Stimulated activated CD4-positive, alpha-beta T cell treated with anti-CD3 and anti-CD28 coated beads, Interleukin-2, amount 100 ng/mL, for 24 hours (primary cell): ENCODE measurements at places on chromosomes 2 and 18.

GRCh38 chr18:30527226-30527625, 515.3 kb downstream of the DSC3 start:
- no peak for DNase-seq

DNA sequence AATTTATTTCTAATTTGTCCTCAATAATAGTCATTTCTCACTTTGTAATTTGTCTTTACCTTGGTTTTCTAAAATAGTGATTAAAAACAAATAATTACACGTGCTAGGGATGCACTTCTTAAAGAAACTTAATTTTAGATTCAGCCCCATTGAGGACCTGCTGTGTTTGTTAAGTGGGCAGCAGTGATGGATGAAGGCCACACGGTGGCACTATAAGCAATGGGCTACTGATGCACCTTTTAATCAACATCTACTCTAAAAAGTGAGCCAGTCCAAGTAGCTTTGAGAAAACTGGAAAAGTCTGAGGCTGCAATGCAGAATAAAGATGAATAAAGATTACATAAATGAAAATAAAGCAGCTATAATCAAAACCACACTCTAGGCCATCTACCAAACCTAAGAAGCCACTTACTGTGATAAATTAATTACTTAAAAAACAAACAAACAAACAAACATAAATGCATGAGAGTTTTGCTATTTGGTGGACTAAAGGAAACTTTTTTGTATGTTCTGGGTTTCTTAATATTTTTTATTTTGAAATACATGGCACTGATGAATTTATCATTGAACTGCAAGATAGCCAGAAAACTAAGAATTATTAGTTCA, 89.3 kb downstream of the PDE11A start:
- peak; percentile 17 for DNase-seq

DNA sequence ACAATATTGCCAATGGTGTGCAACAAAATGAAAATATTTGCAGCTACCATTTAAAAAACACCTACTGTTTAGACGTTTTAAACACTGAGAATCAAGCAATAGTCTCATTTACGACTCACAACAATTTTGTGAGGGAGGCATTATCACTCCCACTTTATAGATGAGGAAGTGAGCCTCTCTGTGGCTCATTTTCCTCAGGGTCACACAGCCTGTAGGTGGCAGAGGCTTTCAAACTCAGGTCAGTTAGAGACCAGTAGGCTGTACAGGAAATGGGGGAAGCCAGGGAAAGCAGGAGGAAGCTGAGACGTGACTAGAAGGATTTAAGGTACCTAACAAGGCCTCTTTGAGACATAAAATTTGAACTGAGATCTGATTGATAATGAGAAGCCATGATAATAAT, 95.0 kb upstream of the ZNF521 start:
- no peak for DNase-seq

GRCh38 chr2:212777020-212777491, 238.5 kb upstream of the ERBB4 start:
- no peak for DNase-seq

DNA sequence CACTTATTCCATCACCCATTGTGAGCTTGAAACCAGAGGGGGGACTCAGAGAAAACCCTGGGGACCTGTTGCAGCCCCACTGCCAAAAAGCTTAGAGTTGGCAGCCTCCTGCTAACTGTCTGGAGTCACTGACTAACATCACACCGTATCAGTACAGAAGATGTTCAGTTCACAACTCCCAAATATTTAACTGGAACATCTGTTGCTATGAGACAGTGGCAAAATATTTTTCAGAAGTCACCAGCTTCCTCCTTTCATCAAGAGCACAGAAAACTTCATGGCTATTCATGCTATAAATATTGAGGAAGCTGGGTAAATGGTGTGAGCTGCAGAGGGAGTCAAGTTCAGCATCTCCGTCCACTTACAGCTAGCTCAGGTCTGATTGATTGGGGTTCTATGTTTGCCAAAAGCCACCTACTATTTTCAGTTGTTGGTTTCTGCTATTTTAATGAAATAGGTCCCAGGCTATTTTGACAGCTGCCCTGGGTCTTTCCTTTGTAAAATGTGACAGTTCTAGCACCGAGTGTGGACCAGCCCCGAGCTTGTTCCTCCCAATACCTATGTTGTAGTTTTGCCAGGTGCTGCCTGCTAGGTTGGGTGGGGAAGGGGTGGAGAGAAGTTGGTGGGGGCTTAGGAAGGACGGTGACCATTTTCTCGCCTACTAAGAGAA, 9.8 kb downstream of the TUBB6 start:
- DNase-seq: no peak

DNA sequence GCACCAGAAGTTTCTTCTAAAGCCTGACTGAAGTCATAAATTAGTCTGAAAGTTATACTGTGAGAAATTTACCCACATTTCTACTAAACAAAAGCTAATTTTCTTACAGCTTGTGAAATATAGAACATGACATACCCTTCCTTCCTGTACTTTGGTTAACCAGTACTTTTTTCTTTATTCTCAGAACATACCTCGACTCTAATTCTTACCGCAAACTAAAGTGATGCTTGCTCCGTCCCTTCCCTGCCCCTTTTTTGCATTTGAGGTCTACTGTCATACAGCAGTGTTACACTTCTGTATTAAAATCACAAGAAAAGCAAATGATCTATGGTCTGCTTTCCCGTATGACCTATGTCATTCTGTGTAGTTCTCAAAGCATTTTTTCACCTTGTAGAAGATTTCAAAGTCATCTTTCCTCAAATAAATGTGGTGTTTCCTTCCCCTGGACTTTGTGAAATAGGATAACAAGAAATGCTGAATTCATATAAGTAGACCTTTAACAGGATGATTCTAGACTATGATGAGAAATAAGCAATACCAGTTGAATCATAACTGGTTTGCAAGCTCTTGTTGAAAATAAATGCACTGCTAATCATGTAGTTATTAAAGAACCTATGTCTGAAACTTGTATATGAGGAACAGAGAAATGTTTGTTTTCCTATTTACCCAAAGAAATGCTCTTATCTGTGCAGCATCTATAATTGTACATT, 30.4 kb downstream of the CYTIP start:
- DNase-seq: peak; percentile 56

- no peak for DNase-seq
Observed at GRCh38 chr2:241014764-241015163, 16.3 kb downstream of the SNED1 start.
